ENCODE measurements at places on chromosomes 6 and 20. TPM values are rescaled to one million over a fixed set of nuclear protein-coding genes. Genes with fewer than 3 reads are reported as not detected.

The RIPOR3 gene
- 2.3 TPM for total RNA-seq

The FRK gene
- total RNA-seq: 16.1 TPM

The RIMS4 gene
- total RNA-seq: 4.5 TPM

The GCLC gene
- 23.2 TPM for total RNA-seq

The PRR18 gene
- 0.94 TPM for total RNA-seq

The ABHD16B gene
- not detected for total RNA-seq

The PSMA7 gene
- total RNA-seq: 296 TPM

The CLVS2 gene
- not detected for total RNA-seq

The DZANK1 gene
- 2.0 TPM for total RNA-seq

The MEI4 gene
- not detected for total RNA-seq

The HLA-DRB1 gene
- total RNA-seq: 665 TPM

The PLA2G7 gene
- 32.1 TPM for total RNA-seq

The BNIP5 gene
- 0.26 TPM for total RNA-seq

The EPPIN gene
- not detected for total RNA-seq

The RHAG gene
- total RNA-seq: not detected

The PTCRA gene
- total RNA-seq: 2.0 TPM

The FOXQ1 gene
- total RNA-seq: 12.1 TPM

The EZR gene
- total RNA-seq: 315 TPM

The C6orf58 gene
- total RNA-seq: not detected

The CAPN11 gene
- 0.29 TPM for total RNA-seq

The DCDC2 gene
- total RNA-seq: 8.4 TPM

The LBP gene
- 0.12 TPM for total RNA-seq

The PKIB gene
- total RNA-seq: 2.3 TPM

The TNFRSF21 gene
- 42.4 TPM for total RNA-seq

The MUC21 gene
- total RNA-seq: 9.5 TPM

The CASS4 gene
- total RNA-seq: 28.1 TPM

The C4A gene
- total RNA-seq: 124 TPM

The EDN1 gene
- 23.2 TPM for total RNA-seq

The MED20 gene
- 19.7 TPM for total RNA-seq

The CEP43 gene
- total RNA-seq: 15.3 TPM

The BTN1A1 gene
- total RNA-seq: not detected

The HAO1 gene
- not detected for total RNA-seq
